Amniotic stem cell (primary cell): ENCODE measurements at places on chromosomes 4 and X.

- DNase-seq, result no peak
Observed at GRCh38 chrX:132757066-132757623, 201.3 kb downstream of the HS6ST2 start.

GRCh38 chr4:138890891-138891570 is 124.5 kb upstream of the NOCT start:
- DNase-seq, result no peak

- no peak for DNase-seq
Observed at GRCh38 chrX:76253432-76253831, 80.6 kb downstream of the PBDC1 start.

DNA sequence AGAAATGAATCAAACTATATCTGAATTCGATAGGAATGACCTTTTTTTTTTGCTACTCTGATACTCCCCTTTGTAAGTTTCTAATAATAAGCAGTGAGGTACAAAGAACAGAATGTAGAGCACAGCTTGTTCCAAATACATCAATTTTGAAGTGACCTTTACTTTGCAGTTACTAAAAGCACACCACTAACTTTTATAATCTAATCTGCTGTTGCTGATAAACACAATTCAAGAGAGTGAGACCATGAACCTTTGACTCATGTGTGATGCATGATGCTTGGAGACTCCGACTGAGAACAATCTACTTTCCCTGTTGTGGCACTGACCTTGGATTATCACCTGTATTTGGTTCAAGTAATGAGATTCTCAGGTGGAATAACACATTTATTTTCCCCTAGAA is 91.6 kb upstream of the GNPDA2 start:
- no peak for DNase-seq

- DNase-seq, result no peak
Observed at GRCh38 chr4:138182838-138183426, 59.2 kb downstream of the SLC7A11 start.
